ENCODE measurements at places on chromosomes 4 and X. TPM values are rescaled to one million over a fixed set of nuclear protein-coding genes. Genes with fewer than 3 reads are reported as not detected.

DNA sequence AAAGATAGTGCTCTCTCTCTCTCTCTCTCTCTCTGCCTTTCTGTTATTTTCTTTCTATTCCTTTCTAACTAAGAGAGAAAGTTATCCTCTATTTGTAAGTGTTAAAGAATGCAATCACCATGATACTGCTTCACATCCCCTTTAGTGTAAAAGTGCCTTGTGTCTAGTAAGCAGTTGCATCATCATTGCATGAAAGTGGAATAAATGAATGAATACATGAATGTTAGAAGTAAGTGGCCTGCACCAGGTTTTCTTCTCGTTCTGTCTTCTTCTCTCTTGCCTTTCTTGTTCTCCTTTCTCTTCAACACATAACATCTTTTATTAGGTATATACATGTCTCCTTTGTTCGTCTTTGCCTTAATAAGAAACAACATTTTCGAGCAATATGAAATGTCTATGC is 35.2 kb downstream of the TRIM2 start:
- DNase-seq, result no peak

DNA sequence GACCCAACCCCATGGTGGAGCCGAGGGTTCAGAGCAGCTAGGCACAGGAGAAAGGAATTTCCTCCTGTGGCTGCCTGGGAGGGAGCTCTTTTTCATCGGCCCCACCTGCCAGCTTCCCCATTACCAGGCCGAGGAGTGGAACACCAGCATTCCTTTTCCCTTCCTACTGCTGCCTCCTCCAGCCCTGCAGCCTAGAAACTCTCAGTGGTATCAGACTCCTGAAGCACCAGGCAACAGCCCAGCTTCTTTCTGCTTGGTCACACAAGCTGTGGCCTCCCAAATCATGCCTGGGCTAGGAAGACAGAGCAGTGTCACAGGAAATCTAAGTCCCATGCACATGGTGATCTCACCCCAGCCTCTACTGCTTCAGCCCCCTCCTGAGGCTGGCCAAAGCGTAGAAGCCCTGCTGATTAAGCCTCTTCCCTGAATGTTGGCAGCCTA is 30.1 kb downstream of the RTL5 start:
- DNase-seq, result no peak

DNA sequence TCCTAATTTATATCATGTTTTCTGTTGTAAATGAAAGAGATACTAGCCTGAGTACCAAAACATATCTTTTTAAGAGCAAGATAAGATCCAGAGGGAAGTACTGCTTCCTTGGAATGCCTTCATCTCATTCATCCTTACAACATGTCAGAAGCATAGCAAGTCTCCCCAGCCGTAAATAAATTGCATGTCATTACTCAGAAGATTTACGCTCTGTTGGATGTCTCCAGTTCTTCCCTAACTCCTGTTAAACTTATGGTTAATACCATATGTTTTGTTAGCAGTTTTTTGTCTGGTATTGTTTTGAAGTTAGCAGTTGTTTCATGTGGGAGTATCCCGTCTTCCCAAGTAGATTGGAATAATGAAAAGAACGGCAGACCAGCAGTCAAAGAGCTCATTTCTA is 7.5 kb upstream of the GPC3 start:
- DNase-seq, result no peak

The ANKRD50 gene
- 7.2 TPM for total RNA-seq

DNA sequence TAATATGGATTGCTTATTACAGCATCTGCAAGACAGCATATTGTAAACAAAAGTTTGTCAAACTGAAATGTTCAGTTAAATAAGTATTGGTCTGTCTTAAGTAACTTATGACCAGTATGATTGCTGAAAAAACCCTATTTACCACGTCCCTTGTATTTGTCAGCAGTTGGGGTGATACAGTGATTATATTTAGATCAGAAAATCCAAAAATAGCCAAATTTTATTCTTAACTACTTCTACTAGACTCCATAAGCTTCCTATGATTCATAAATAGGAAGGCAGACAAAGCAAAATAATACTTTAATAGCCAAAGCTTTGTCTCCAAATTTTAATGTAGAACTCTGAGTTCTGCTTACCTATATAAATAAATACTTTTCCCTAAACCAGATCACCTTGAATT is 45.3 kb downstream of the TBCK start:
- no peak for DNase-seq

DNA sequence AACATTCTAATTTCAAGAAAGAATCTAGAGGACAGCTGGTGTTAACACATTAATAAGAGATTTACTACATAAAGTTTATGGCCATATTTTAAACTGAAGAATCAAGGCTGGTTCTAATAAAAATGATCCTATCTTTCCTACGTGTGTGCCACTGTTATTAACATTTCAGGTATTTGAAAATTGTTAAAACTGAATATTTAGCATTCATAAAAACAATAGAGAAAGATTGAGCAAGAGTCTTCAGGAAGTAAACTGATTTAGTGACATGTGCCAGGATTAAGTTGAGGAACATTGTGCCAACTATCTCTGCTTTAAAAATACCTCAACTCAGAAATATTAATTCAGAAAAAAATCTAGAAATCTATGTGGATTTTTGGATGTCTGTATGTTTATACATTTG is 810.1 kb downstream of the FAT4 start:
- DNase-seq, result no peak

DNA sequence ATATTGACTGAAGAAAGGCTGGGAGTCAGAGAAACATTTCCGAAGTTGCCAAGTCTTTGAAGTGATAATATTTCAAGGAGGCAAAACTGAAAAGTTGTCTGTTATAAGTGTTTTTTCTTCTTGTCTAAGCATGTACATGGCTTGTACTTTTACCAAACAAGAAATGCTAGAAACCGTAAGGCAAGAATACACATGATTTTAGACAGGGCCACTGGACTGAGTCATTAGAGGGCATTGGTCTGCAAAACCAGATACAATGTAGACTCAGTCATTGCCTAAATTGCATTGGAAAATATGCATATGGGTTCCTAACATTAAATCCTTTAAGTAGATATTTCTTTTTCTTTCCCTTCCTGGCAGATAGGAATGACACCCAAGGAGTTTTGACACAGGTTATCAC is 284.9 kb upstream of the PUDP start:
- DNase-seq, result no peak

DNA sequence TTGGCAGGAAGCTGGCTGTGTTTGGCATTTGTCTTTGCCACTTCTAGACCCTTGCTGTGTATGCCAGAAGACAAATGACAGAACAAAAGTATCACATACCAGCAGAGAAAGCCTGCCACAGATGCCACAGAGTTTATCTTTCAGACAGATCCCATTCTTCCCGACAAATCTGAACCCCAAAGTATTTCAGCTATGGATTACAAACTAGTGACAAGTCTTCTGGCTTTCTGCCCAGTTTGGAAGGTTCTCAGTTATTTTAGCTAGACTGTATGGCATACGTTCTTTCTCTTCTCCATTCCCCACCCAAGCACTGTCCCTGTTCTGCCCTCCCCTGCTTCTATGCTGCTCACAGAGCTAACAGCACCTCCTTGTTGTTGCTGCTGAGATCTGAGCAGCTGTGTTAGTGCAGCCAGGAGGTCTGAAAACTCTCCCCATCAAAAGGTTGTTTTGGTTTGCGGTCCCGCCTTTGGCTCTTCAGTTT is 236.7 kb downstream of the FRAS1 start:
- DNase-seq, result no peak

DNA sequence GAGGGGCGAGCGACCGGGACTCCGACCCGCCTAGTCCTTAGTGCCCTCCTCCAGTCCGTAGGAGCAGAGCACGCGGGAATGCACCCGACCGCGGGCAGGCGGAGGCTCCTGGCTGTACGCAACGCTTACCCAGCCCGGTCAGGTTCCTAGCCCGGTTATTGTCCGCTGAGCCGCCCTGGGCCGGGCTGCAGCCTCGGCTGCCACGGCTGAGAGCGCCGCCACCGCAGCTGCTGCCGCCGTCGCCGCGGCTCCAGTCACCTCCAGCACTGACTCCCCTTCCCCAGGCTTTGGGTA is at the start of gene AMER1:
AMER1 (minus strand) TSS at position 268 of the 294 bp plus-strand sequence. CDS start 12,422 bp downstream, outside the sequence.
- DNase-seq, result no peak

GRCh38 chrX:70301716-70302115 is 11.8 kb downstream of the KIF4A start:
- no peak for DNase-seq

- peak; percentile 55 for DNase-seq
Measured at GRCh38 chr4:69832326-69833030, 27.5 kb downstream of the SULT1E1 start.

The STARD8 gene
- total RNA-seq, result 9.5 TPM

The TDO2 gene
- total RNA-seq, result not detected

DNA sequence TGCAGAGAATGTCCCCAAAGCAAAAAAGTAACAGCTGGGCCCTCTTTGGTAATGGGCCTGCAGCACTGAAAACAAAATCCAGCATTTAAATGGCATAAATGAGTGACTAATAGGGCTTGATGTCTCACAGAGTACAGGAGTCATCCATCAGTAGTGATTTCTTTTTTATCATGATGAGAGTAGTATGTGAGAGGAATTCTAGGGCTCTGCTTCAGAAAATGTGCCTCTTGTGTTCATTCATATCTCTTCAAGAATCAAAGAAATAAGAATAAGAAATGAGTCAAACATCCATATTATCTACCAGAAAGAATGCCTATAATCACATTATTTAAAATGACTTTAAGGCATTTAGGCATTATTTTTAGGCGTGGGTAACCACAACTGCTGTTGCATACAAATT is 792.9 kb upstream of the HTR2C start:
- DNase-seq, result no peak

DNA sequence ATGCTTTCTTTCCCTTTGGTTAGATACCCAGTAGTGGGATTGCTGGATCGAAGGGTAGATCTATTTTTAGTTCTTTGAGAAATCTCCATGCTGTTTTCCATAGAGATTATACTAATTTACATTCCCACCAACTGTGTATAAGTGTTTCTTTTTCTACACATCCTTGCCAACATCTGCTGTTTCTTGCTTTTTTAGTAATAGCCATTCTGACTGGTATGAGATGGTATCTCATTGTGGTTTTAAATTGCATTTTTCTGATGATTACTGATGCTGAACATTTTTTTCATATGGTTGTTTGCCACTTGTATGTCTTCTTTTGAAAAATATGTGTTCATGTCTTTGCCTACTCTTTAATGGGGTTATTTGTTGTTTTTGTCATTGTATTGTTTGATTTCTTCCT is 6.6 kb upstream of the AGA start:
- no peak for DNase-seq

The SOD3 gene
- 0.43 TPM for total RNA-seq

DNA sequence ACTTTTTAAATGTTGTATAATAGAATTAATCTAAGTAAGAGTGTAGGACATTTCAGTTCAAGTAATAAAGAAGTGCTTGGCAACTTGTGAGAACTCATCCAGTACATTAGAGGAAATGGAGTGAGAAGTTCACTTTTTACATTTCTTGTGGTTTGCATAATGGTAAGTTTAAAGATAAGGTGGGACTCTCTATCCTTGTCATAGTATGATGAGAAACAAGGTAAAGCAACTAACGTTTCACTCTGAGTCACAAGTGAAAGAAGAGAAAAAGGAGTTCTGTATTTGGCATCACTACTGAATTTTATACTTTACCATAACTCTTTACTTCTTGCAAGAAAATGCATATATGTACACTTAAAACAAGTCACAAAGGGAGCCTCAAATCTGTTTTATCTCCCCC is 219.4 kb downstream of the SLC4A4 start:
- DNase-seq, result no peak

DNA sequence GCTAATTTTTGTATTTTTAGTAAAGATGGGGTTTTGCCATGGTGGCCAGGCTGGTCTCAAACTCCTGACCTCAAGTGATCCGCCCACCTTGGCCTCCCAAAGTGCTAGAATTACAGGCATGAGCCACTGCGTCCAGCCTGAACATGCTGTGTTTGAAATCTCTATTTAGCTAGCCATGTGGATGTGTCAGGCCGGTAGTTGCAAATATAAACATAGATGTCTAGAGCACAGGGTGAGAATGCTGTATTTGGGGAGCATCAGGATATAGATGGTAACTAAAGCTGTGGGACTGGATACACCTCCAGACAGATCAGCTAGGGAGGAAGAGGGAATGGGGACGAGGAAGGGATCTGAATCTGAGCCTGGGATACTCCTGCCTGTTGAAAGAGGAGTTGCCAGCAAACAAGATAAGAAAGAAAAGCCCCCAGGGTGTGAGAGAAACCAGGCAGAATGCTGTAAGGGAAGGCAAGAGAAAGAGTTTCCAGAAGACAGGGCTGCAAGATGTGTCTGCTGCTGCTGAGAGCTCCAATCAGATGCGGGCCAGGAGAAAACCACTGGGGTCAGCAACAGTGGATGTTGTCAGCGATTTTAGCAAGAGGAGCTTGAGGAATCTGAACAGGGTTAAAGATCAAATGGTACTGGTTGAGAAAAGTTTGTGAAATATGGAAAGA is 177.4 kb downstream of the PALLD start:
- DNase-seq, result no peak

The MXRA5 gene
- total RNA-seq, result 0.07 TPM

- DNase-seq, result no peak
Measured at GRCh38 chr4:20319825-20320612, 68.3 kb downstream of the SLIT2 start.

The GNRHR gene
- not detected for total RNA-seq

The TBX22 gene
- not detected for total RNA-seq

- DNase-seq, result no peak
Measured at GRCh38 chr4:76366737-76367136, 54.2 kb downstream of the CCDC158 start.

The SMIM20 gene
- total RNA-seq, result 20.2 TPM

DNA sequence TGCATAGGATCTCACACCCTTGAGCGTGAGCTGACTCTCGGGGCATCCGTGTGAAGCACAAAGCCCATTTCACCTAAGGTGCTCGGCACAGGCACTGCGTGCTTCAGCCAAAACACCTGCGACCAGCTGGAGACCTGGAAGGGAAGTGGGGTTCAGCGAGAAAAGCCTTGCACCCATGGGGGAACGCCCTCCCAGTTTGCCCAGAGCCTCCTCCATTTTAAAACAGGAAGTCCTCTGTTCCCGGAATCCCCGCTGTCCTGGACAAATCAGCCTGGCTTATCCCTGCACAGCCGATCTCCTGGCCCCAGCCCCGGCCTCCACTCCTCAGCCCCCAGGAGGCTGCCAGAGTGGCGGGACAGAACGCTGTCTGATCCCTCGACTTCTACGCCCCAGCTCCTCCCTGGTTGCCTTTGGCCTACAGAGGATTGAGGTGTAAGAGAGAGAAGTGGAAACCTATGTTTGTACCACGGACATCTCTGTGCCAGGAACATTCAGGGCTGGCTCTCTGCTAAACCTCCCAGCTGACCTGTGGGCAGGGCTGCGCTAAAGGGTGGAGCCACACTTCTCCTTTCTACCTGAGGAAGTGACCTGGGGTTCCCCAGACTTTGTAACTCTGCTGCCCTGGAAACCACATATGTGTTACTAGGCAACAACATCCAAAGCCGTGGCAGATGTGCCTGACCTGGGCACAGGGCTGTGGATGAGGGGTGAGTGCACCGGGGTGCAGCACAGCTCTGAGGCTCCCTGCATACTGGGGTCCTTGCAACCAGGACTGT is 3.8 kb upstream of the C4orf50 start:
- no peak for DNase-seq

All from epithelial cell of proximal tubule (primary cell).